ENCODE measurements at places on chromosomes 6 and 20.
A peak's percentile ranks its signal among the peaks of the same experiment; 100 is the strongest.

GRCh38 chr20:63587256-63587655 is 13.2 kb upstream of the HELZ2 start:
- no peak for DNase-seq

DNA sequence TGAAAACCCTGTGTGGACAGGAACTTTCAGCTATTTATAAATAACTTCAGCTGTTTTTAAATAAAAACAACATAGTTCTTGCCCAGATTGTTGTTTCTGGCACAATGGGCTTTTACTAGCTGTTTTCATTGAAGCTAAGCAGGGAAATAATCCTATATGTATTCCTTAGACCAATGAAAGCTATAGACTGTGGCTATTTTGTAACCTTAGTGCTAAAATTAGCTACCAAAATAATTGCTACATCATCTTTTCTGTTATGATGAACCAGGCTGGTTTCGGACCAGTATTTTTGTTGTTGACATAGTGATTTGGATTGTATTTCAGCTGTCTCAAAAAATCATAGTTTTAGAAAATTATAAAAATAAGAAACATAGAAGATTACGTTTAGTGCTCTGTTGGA is 13.7 kb downstream of the PHF3 start:
- DNase-seq = no peak

DNA sequence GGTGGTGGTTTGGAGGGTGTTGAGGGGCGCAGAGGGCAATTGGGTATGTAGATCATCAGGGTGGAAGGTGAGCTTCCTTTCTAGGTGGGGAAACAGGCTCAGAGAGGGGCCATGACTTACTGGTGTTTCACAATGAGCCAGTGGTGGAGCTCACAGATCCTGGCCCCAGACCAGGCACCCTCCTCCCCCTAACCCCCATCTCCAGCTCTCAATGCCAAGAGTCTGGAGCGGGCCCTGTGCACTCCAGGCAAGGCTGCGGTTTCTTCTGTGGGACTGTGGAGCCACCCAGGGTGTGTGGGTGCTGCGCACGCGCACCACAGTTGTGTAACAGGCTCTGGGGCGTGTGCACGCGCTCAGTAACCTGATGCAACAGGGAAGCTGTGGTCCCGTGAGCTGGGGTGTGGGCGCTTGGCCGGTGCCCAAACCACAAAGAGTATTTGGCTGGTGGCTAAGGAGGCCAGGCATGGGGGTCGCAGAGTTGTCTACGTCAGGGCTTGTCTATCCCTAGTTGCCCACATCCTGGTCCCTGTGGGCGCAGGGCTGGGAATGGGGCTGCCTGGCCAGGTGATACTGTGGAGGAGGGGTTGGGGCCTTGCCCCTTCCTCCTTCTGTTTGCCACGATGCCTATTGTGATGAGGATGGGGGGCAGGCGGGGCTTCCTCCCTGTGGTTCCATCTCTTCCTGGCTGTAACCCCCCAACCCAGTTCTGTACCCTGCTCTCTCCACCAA is 37.5 kb upstream of the MRPS18A start:
- DNase-seq = peak; percentile 71

DNA sequence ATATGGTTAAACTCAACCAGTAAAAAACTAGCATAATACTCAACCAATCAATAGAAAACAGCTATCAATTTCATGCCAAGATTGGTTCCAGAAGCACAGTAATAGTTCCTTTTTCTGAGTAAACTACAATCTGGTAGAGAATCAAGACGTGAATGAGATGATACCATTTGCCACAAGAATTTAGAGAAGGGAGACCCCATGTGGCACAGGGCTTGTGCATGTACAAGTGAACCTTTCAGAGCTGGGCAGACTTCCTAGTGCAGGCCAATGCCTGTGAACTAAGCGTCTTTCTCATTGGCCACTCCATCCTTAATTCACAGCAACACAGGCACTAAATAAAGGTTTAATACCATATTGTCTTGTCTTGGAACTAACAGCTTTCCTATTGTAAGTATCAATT is 213.5 kb downstream of the RFPL4B start:
- no peak for DNase-seq

DNA sequence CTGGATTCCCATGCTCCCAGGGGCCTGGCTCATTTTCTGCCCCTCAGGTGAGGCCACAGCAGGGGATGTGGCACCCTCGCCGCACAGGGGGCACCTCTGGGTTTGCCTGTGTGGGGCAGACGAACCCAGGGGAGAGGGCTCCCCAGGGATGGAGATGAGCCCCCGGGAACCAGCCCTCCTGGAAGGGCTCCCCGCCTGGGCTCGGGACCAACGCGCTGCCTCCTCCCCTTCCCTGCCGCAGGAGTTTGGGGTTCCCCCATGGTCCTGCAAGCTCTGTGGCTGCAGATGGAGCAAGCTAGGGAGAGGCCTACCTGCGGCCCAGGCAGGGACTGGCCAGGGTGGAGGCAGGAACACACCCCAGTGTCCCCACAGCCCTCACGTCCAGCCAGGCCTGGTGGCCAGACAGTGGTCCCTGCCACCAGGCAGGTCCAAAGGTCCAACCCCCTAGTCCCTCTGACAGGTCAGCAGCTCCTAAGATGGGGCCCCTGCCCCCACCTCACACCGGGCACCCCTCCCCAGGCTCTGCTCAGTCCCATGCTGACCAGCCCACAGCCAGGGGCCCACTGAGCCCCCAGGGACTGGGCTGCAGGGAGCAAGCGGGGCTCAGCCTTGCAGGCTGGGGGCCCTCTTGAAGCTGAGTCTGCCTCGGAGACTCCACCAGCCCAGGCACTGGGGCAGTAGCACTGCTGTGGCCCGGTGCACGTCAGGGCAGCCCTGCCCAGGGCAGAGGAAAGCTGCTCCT is 13.7 kb downstream of the LAMA5 start:
- DNase-seq = no peak

GRCh38 chr6:131013495-131013894 is 49.5 kb downstream of the EPB41L2 start:
- no peak for DNase-seq

DNA sequence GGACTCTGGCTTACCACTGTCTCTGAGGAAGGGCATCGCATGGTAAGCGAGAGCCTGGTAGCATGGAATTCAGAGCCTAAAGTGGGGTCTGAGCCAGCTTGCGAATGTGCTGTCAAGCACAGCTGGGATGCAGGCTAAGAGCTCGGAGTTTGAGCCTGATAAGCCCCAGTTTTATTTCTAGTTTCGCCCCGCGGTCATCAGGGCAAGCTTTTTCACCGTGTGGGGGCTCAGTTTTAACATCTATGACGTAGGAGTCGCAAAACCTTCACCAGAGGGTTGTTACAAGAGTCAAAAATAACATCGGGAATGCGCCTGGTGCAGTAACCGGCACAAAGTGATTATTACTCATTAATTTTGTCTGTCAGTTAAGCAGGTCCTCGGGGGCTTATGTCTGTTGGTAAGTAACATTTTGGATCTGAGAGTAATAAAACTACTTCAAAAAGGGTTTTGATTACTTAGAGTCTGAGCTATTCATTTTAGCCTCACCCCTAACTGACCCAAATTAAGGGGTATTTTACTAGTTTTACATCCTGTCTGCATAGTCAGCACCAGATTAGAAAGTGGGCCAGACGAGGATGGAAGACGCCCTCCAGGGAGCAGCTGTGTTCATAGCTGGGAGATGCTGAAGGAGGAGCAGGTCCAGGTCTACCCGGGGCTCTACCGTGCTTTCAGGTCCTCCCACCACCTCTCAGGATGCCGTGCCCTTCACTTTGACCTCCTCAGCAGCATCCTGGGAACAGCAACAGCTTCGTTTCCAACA is 29.7 kb downstream of the SLC22A23 start:
- no peak for DNase-seq

GRCh38 chr6:98769546-98769945 is 64.8 kb upstream of the POU3F2 start:
- peak; percentile 8 for DNase-seq

All from CD4-positive, alpha-beta T cell treated with Interleukin-12 subunit alpha and Interleukin-12 subunit beta, for 1 hour (primary cell).